ENCODE measurements at places on chromosomes 3 and 15. TPM values are rescaled to one million over a fixed set of nuclear protein-coding genes. Genes with fewer than 3 reads are reported as not detected.

GRCh38 chr3:129605922-129606635 lies 397 bp downstream of the PLXND1 start:
- H3K36me3 ChIP-seq: no peaks in the 10 kb centered on the region
- H3K4me3 ChIP-seq: peak overlapping the region; percentile 95
- peaks cover 26% of the 10 kb centered on the region for H3K4me1 ChIP-seq
- DNase-seq: peak; percentile 43

GRCh38 chr3:183108470-183108869 lies 9.2 kb upstream of the MCCC1 start:
- no peaks in the 10 kb centered on the region for H3K27me3 ChIP-seq
- DNase-seq: no peak
- no peaks in the 10 kb centered on the region for H3K4me1 ChIP-seq
- H3K36me3 ChIP-seq: no peaks in the 10 kb centered on the region
- no peak overlapping the region for H3K27ac ChIP-seq

Gene DUOXA2
- total RNA-seq: not detected

DNA sequence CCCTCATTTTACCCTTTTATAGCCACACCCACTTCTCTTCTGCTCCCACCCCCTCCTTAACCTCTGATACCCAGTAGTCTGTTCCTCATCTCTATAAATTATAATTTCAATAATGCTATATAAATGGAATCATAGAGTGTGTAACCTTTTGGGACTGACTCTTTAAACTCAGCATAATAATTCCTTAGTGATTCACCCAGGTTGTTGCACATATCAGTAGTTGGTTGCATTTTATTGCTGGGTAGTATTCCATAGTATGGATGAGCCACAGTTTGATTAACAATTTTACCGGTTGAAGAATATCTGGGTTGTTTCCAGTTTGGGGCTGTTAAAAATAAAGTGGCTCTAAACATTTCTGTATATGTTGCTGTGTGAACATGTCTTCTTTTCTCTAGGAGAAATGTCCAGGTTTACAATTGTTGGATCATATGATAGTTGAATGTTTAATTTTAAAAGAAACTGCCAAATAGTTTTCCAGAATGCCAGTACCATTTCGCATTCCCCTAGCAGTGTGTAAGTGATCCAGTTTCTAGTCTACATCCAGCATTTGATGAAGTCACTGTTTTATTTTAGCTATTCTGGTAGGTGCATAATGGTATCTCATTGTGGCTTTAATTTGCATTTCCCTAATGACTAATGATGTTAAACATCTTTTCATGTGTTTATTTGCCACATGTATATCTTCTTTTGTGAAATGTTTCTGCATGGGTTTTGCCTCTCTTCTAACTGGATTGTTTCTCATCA lies 68.5 kb downstream of the VPS8 start:
- H3K36me3 ChIP-seq: peaks cover 5% of the 10 kb centered on the region
- H3K4me3 ChIP-seq: no peak overlapping the region
- peaks cover 2% of the 10 kb centered on the region for H3K4me1 ChIP-seq

Gene CPNE4
- total RNA-seq: not detected

- H3K4me3 ChIP-seq: no peak overlapping the region
- no peaks in the 10 kb centered on the region for H3K4me1 ChIP-seq
- H3K36me3 ChIP-seq: no peaks in the 10 kb centered on the region
- no peak for DNase-seq
- no peak overlapping the region for H3K27ac ChIP-seq
Observed at GRCh38 chr3:39113291-39113690, 5.8 kb downstream of the TTC21A start.

Gene TM6SF1
- total RNA-seq: 1.6 TPM
